ENCODE measurements at places on chromosomes 2 and 18.

GRCh38 chr2:12099374-12099773, 352.9 kb downstream of the LPIN1 start:
- no peak for DNase-seq

DNA sequence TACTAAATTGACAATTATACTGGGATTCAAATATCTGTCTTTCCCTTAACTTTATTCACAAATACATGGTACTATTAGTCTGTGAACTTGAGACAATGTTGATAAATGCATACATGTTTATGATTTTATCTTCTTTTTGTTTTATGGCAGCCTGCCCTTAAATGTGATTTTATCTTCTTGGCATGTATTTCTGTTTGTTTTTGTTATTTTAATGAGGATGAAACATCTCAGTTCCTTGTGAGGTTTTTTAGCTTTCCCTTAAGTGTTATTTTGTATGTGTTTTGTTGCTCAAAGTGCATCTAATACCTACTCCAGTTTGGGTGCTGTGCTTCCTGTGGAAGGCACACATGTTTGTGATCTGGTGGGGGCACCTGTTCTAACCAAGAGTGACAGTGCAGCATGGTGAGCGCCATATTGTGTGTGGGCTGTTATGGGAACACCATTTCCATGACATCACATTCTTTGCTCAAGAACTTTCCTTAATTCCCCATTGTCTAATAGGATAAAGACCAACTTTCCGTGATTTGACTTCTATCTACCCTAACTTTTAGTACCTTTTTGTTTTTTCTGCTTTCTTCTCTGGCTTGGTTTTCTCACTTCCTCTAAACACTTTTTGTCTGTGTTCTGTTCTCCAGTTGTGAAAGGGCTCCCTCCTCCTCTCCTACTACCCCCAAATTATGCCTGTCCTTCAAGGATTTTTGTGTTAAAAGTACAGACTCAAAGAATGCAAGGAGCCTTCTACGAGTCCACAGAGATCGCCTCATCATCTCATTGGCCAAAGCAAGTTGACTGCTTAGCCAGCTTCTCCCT, 162.1 kb upstream of the TTC39C start:
- no peak for DNase-seq

DNA sequence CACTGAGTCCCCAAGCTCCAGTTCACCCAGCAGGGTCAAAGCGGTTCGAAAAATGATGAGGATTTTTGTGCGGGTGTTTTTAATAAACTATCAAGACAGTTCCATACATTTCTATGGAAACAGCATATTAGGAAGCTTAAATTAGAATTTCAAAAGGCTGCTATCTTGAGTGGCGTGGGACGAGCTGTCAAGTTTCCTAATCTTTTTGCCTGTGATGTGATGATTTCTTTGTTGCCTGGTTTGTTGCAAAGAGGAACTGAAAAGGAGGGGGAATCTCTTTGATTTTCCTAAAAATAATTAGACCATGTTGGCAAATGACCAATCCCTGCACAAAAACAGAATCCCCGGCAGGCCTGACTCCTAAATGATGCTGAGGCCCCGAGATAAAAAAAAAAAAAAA, 66.1 kb upstream of the ATG16L1 start:
- no peak for DNase-seq

- DNase-seq: no peak
These were observed 103.7 kb downstream of the BIN1 start for GRCh38 chr2:127003070-127003800.

GRCh38 chr2:56952871-56953270, 769.1 kb downstream of the CCDC85A start:
- DNase-seq: no peak

DNA sequence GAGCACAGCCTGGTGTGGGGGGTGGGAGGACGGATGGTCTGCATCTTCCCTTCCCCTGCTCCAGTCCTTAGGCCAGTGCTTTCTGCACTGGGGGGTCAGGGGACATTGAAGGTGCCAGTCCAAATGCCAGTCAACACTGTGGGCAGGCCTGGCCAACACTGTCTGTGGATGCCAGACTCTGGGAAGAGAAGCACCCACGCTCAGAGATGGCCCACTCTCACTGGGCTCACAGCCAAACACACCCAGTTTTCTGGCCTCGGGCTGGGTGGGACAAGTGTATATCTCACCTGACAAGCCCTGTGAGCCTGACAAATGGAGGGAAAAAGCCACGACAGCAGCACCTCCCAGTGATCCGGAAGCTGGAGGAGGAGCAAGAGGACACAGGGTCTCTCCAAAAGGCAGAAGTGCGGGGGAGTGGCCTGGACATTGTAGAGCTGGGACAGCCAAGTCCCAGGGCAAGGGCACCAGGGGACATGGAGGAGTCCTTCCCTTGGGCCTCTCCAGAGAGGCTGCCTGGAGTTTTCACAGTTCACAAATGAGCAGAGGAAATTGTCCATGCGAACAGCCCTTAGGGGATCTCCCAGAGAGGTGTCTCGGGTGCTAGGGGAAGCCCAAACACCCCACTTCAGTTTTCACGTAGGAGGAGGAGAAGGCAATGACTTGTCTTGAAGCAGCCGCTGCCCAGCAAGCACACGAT, 79.3 kb downstream of the SDC1 start:
- no peak for DNase-seq
